Mesenchymal stem cell (in vitro differentiated cells and primary cell): ENCODE measurements at places on chromosomes 5 and 9.

- H3K36me3 ChIP-seq: no peaks in the 10 kb centered on the region
- H3K27me3 ChIP-seq: no peaks in the 10 kb centered on the region
- DNase-seq: no peak
- no peaks in the 10 kb centered on the region for H3K4me1 ChIP-seq
- no peak overlapping the region for H3K27ac ChIP-seq
Measured at GRCh38 chr5:35122819-35123218, 75.1 kb upstream of the AGXT2 start.

GRCh38 chr5:108259306-108259705, 122.6 kb downstream of the FBXL17 start:
- DNase-seq: peak; percentile 52
- no peaks in the 10 kb centered on the region for H3K27me3 ChIP-seq
- no peaks in the 10 kb centered on the region for H3K4me1 ChIP-seq
- H3K27ac ChIP-seq: peak overlapping the region; percentile 29
- no peak overlapping the region for H3K4me3 ChIP-seq
- no peaks in the 10 kb centered on the region for H3K36me3 ChIP-seq

GRCh38 chr9:103649086-103649485, 445.0 kb upstream of the SMC2 start:
- H3K27ac ChIP-seq: no peak overlapping the region
- no peaks in the 10 kb centered on the region for H3K36me3 ChIP-seq
- no peak for DNase-seq
- no peak overlapping the region for H3K4me3 ChIP-seq

DNA sequence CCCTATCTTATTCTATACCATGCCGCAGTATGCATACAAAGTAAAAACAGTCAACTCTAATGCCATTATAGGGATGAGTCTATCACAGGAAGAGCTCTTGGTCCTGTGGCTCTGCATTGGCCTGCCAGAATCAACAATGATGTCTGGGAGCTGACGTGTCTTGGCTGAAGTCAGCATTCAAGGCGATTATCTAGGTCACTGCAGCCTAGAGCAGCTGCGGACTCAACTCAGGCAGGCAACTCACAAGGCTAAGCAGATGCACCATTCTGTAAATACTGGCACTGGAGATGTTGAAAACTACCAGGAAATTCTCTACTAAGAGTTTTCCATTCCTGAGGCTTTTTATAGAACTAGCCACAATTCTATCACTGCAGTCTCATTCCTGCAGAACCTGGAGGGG, 13.3 kb downstream of the SPATA9 start:
- no peaks in the 10 kb centered on the region for H3K36me3 ChIP-seq
- H3K27ac ChIP-seq: no peak overlapping the region
- no peaks in the 10 kb centered on the region for H3K4me1 ChIP-seq
- no peaks in the 10 kb centered on the region for H3K27me3 ChIP-seq
- H3K4me3 ChIP-seq: no peak overlapping the region

- no peak overlapping the region for H3K4me3 ChIP-seq
Measured at GRCh38 chr5:56763182-56763581, 52.2 kb upstream of the MAP3K1 start.

DNA sequence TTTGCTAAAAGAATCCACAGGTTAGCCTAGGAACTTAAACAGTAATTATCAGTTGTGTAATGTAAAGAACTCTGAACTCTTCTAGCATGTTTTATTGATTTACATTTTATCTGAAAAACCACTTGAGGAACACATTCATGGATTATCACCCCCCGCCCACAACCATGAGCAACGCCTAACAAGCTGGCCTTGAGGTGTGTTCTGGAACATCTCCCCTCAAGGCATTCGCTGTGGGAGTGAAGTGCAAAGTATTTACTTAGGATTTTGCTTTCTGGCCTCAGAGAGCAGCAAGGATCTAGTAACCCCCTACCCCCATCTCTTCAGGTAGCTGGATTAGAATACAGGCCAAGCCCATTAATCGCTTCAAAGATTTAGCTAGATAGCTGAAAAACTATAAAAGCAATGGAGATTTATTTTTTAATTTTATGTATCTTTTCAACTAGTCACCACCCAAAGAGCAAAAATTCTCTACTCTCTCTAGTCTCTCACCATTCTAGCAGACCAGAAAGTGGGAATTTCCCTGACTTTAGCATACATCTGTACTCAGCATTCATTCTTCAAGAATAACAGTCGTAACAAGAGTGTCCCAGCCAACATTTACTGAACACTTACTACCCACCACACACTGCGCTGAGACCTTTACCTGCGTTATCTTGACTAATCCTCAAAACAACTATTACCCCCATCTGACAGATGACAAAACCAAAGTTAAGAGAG, 37.2 kb downstream of the DDX31 start:
- no peak for DNase-seq
- H3K36me3 ChIP-seq: peaks cover 63% of the 10 kb centered on the region
- H3K27me3 ChIP-seq: no peaks in the 10 kb centered on the region
- H3K4me1 ChIP-seq: peaks cover 7% of the 10 kb centered on the region
- no peak overlapping the region for H3K27ac ChIP-seq

DNA sequence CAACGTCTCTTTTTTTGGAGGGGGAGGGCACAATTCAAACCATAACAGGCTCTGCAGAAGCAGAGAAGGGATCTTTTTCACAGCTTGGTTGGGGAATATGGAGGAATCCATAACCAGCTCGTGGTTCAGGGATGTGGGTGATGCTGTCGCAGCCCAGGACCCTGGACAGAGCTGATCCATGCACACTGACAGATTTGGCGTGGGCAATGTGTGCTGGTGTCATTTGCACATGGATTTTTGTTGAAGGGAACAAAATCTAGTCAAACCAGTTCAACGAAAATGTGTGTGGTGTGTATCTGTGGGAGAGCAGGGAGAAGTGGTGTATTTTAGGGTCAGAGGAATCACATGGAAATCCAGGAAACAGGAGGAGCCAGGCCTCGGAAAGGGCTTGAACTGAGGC, 4.2 kb downstream of the DOCK2 start:
- H3K4me3 ChIP-seq: no peak overlapping the region
- H3K4me1 ChIP-seq: peaks cover 9% of the 10 kb centered on the region
- H3K27ac ChIP-seq: no peak overlapping the region
- DNase-seq: peak; percentile 26
- no peaks in the 10 kb centered on the region for H3K36me3 ChIP-seq

- no peaks in the 10 kb centered on the region for H3K4me1 ChIP-seq
- no peaks in the 10 kb centered on the region for H3K27me3 ChIP-seq
- no peaks in the 10 kb centered on the region for H3K36me3 ChIP-seq
- no peak overlapping the region for H3K27ac ChIP-seq
- no peak for DNase-seq
Measured at GRCh38 chr5:29982457-29982856, 1211.0 kb upstream of the CDH6 start.

- H3K4me3 ChIP-seq: no peak overlapping the region
- H3K36me3 ChIP-seq: no peaks in the 10 kb centered on the region
- H3K4me1 ChIP-seq: no peaks in the 10 kb centered on the region
- H3K27ac ChIP-seq: no peak overlapping the region
- DNase-seq: no peak
- H3K27me3 ChIP-seq: no peaks in the 10 kb centered on the region
Measured at GRCh38 chr9:135349212-135350002, 130.2 kb upstream of the PPP1R26 start.

DNA sequence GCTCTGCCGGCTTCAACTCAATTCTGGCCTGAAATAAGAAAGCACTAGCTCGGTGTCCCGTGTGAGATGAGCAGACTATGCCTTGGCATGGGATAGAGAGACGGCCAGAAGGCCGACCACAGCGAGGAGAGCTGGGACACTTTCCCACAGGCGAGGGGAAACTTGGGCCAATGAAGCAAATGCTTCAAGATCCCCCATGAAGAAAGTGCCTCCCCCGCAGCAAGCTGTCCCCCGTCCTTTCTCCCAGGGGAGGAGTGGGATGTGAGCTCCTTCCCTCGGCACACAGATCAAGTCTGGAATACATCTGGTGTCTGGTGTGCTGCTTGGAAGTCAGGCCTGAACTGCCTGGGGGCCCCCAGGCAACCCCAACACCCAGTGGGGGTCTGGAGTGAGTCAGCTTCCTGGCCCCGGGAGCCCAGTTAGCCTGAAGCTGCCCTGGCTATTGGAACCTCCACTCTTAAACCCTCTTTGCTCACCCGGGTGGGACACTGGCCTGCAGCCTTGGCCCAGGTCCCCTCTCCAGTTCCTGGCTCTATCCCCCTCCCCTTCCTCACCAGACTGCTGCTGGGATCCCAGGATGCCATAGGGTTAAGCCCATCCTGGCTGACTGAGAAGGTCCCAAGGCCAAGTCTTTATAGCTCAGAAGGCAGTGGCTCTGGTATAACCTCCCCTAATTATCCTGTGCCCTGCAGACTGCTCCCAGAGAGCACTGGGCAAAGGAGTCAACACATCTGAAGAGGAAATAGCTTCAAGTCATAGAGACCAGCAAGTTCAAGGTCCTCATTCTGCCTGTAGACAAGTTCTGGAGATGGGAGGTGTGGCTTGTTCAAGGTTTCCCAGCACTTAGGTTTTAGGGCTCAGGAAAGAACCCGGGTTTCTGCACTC, 205.3 kb downstream of the TTLL11 start:
- no peaks in the 10 kb centered on the region for H3K36me3 ChIP-seq
- peaks cover 56% of the 10 kb centered on the region for H3K4me1 ChIP-seq
- peak; percentile 38 for DNase-seq
- peaks cover 6% of the 10 kb centered on the region for H3K27me3 ChIP-seq

DNA sequence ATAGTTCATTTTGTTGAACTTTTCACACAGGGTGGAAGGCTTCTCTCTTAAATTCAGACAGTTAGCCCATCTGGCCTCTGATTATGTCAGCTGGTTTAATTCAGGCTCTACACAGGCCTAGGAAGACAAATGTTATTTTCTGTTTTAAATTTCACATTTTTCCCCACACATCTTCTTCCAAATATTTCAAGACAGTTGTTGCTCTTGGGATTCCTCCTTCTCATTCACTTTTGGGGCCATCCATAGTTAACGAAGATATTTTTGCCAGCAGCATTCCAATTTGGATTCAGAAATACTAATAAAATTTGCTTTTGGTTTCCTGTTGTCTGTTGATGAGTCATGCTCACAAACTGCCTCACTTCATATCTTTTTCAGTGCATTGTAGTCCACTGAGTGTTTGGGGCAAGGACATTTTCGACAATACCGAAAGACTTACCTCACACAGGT, 475.4 kb downstream of the DMAC1 start:
- peaks cover 4% of the 10 kb centered on the region for H3K4me1 ChIP-seq
- no peak overlapping the region for H3K4me3 ChIP-seq
- no peak overlapping the region for H3K27ac ChIP-seq
- no peaks in the 10 kb centered on the region for H3K27me3 ChIP-seq

- DNase-seq: no peak
- peaks cover 16% of the 10 kb centered on the region for H3K4me1 ChIP-seq
- H3K4me3 ChIP-seq: no peak overlapping the region
Measured at GRCh38 chr9:136983656-136984314, 992 bp downstream of the LCNL1 start.

DNA sequence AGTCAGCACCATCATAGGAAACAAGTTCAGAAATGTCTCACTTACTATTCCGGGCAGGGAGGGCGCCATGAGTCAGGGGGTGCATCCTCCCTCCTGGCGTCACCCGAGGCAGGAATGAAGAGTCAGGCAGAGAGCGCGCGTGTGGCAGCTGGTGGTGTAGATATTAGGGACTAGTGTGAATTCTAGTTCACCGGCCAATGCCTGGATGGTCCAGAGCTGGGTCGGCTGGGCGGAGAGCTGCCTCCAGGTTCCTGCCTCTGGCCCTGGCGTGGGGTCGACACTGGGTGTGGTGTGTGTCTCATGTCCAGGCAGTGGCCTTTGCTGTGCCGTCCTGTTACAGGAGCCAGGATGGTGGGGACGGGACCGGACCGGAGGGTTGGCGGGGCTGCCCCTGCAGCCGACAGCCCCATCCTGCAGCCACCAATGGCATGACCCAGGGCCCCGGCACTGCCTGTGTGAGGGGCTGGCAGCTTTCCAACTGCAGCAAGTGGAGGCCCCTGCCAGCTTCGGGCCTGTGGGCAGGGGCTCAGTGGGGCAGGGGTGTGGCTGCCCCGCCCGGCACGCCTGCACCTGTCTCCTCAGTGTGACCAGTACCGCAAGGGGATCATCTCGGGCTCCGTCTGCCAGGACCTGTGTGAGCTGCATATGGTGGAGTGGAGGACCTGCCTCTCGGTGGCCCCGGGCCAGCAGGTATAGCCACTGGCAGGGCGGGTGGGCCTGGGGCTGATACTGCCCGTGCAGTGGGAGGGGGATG, 9.1 kb downstream of the DIPK1B start:
- H3K4me3 ChIP-seq: no peak overlapping the region
- peaks cover 48% of the 10 kb centered on the region for H3K4me1 ChIP-seq
- peaks cover 59% of the 10 kb centered on the region for H3K36me3 ChIP-seq
